Right kidney (tissue), 9 donors: ENCODE measurements at places on chromosomes 1 and 21.

DNA sequence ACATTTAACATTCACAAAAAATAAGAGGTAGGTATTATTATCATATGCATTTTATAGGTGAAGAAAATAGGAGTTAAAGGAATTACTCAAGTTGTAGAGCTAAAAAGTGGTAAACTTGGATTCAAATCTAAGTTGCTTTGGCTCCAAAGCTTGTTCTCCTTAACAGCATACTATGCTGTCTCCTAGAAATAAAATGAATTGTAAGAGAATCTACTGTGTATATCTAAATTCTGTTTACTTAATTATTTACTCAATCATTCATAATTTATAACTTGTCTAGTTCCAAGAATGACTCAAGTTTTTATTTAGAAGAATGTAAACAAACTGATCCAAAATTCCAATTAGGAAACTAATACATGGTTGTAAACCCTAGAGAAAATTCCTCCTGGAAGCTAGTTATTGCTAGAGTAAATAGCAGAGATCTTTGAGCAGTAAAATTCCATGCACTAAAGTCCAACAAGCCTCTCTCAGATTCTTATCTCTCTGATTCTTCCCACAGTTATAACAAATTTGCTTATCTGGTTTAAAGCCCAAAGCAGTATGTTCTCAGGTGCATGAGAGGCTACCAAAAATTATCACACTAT is 132.5 kb upstream of the DPT start:
- no peak for DNase-seq

GRCh38 chr1:228778961-228779360 is 43.7 kb downstream of the RHOU start:
- DNase-seq = no peak

- no peak for DNase-seq
These were observed 36.6 kb upstream of the PLA2G5 start for GRCh38 chr1:20033420-20033819.

DNA sequence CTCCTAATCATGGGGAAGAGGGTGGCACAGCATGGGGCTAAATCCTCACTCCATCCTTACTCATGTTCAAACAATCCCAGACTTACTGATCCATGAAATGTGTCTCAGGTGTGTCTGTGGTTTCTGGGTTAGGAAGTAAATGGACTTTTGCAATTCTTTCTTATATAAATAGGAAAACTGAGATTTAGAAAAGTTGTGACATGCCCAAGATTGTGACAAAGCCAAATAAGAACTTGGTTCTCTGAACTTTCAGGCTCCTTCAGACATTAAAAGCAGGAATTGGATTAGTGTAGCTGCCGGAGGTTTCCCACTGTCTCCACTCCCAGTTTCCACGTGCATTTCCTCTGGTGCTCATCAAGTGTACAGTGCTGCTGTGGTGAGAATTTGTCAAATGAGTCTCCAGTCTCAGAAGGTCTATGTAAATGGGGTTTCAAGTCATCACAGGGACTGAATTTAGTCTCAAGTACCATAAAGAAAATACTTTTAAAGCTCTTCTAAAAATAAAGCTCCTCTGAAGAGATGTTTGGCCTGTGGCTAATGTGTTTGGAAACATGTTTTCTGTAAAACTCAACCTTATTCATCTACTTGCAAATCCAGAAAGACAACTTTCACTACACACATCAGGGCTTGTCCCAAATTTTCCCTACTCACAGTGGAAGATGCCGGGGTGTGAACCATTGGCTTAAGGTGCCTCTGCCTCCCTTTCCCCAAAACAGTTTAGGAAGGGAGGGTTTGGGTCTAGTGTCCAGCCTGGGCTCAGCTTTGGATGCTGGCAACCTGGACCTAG is 115.2 kb downstream of the NGF start:
- DNase-seq = no peak

- peak; percentile 59 for DNase-seq
These were observed 9.2 kb upstream of the EVA1C start for GRCh38 chr21:32403201-32403777.

DNA sequence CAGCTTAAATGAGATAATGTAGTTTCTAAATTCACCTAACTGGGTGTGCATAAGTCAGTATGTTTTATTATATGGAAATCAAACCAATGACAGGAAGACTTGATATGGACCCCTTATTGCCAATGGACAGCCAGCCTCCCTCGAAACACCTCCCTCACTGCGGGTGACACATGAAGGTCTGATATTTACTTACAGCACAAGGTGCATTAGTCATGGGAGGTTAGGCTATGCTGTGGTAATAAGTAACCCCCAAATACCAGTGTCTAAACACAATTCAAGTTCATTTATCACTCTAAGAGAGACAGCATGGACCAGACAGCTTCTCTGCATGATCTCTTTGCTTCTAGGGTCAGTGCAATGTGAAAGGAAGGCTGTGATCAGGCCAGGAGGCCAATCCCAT is 126.0 kb upstream of the KCNJ6 start:
- no peak for DNase-seq

- no peak for DNase-seq
These were observed 43.0 kb upstream of the TRABD2B start for GRCh38 chr1:48040154-48040553.

DNA sequence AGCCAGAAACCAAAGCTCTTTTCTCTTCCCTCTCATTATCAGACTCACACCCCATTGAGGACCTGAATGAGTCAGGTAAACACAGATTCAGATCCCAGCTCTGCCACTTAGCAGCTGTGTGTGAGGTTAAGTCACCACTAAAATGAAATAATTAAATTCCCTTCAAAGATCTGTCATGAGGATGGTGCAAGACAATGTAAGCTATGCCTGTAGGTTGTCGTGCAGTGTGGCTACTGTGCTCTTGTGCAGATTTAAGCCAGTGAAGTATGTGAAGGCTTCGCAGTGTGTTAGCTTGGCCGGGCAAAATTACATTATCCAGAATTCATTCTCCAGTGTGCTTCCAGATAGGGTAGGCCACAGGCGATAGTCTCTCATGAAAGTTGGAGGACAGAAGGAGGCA is 13.6 kb downstream of the UBL4B start:
- no peak for DNase-seq

DNA sequence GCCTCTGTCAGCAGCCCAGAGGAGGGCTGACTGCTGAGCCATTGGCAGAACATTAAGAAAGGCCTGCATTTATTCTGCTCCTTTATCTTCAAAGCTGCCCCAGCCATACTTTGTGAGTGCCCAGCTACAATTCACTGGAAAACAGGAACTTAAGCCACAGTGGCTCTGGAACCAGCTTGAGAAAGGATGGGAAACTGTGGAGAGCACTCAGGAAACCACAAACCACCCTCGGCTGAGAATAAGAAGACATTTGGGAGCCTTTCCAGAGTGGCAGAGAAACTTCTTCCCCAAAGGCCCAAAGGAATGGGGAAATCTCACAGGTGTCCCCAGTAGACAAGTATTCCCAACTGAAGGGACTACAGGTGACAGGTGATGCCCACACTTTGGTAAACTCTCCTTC is 1.8 kb downstream of the LAMB3 start:
- no peak for DNase-seq

DNA sequence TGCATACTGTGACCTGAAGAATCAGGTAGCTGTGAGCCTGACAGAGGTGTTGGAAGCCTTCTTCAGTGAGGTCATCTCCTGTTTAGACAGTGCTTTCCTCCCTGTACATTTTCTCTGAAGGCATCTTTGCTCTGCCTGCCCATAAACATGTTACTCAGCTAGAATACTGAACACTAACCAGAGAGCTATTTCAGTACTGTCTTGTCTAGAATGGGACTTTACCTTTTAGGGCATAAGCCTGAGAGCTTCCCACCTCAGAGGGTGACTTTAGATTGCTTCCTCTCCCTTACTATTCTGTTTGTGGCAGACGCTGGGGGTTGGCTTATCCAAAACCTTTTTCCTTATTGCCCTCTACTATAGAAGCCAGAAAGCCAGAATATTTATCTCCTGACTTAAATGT is 23.3 kb upstream of the ZNF326 start:
- DNase-seq = no peak

- DNase-seq = no peak
These were observed 102.4 kb downstream of the SLC45A1 start for GRCh38 chr1:8420318-8420717.

DNA sequence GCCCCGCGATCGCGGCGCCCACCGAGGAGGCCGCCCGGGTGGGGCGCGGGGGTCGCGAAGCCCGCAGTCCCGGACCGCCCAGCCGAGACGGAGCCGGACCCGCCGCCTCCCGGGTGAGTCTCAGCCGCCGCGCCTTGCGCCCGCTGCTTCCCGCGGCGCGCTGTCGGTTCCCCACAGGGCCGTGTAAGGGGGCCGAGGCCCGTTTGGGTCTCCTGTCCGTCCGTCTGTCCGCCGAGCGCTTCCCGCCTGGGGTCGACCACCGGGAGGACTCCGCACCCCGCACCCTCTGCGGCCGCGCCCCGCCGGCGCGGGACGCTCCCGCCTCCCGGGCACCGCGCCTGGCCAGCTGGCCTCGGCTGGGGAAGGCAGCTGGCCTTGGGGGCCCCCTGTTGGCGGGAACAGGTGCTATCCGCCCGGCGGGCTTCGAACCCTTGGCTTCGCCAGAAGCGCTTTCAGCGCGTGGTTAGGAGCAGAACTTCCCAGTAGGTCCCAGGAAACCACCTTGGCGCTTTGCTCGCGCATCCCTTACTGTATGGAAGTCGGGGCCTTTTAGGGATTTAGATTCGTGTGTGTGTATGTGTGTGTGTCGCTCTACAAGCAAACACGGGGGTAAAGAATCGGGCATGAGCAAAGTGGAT is 414 bp downstream of the TMEM51 start:
- peak; percentile 90 for DNase-seq

GRCh38 chr1:94143173-94143808 is 22.3 kb upstream of the ABCA4 start:
- DNase-seq = no peak

GRCh38 chr1:30778154-30778978 is 20.8 kb upstream of the LAPTM5 start:
- DNase-seq = no peak

DNA sequence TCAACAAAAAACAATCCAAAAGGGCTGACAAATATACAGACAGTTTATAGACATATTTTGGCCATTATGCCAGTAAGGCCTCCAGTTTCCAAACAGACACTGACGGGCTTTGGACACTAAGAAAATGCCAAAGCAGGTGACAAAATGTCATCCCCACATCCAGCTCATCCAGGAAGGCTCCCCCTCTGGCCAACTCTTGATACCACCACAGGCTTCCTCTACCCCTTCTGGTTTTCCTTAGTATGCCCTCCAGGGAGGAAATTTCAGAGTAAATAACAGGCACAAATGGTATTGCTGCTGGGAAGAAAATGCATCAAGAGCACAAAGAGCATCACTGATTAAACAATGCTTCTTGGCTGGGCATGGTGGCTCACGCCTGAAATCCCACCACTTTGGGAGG is 225.3 kb downstream of the VAV3 start:
- no peak for DNase-seq

GRCh38 chr1:226110249-226111097 is 48.0 kb downstream of the H3-3A start:
- peak; percentile 94 for DNase-seq

- DNase-seq = peak; percentile 57
These were observed 12.1 kb downstream of the LRP8 start for GRCh38 chr1:53315456-53316423.

GRCh38 chr1:23639460-23640095 is 52.0 kb upstream of the RPL11 start:
- DNase-seq = peak; percentile 45

- peak; percentile 52 for DNase-seq
These were observed 1.8 kb upstream of the NFIA start for GRCh38 chr1:61080413-61081143.

- no peak for DNase-seq
These were observed 97.0 kb downstream of the MT1HL1 start for GRCh38 chr1:236907205-236907604.

DNA sequence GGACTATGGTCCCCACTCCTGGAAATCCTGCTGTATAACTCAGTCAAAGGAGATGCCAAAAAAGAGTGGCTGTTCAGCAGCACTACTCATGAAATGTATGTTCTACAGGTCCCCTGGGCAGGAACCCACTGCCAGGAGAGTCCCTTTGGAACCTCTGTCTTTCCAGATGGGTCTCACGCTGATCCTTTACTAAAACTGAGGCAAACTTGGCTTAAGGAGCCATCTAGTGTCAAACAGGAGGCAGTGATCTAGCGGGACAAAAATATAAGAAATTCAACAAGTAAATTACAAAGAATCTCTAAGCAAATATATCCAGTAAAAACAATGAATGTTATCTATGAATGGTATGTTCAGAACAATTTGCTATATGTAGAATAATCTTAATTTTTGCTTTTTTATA is 80.5 kb upstream of the PRMT6 start:
- no peak for DNase-seq

- DNase-seq = no peak
These were observed 167.3 kb downstream of the PDE4B start for GRCh38 chr1:65959896-65960567.
